ENCODE measurements at places on chromosomes 13 and 19.

DNA sequence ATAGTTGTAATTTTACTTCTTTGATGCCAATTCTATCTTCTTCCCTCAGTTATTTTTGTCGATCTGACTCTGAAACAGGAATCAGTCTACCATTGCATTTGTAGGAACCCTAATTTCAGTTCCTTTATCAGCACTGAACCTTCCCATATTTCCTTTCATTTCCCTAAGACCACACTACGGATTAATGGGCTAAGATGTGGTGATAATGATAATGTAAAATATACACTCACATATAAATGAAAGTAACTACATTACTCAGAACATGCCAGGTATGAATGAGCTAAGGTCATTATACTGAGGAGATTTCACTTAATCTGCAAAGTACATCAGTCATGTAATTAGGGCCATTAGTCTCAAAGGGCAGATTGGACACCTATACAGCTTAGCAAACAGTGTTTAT, 60.2 kb upstream of the RFC3 start:
- no peak for DNase-seq

DNA sequence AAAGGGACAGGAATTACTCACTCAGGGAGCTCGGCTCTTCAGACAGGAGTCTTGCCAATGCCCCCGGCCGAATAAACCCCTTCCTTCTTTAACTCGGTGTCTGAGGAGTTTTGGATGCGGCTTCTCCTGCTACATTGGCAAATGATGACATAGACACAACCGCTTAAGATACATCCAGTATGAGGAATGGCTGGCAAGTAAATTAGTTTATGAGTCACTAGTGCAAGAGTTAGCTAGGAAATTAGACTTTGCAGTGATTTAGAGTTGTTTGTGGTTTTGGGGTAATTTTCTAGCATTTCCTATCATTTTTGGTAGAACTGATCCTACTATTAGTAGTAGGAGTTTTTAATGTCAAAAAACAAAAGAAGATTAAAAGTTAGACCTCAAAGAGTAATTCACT, 166.2 kb downstream of the SLITRK1 start:
- no peak for DNase-seq

DNA sequence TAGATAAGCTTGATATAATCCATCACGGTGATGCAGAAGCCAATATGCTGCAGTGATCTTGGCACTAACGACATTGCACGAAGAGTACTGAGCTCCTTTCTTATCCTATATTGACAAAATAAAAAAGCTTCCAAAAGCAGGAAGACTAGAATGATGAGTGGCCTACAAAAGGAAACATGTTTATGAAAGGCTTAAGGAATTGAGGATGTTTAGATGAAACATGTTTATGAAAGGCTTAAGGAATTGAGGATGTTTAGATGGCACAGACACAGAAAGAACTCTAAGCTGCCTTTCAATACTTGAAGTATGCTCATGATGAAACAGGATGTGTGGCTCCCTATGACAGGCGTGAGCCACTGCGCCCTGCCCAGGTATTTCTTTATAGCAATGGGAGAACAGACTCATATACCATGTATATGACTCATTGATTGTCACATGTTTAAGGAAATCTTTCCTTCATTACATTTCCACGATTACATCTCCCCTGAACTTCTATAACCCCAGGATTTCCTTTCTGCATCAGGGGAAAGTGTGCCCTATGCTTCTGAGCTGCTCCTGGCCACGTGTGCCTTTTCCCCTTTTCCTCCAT, 690.8 kb upstream of the ARGLU1 start:
- DNase-seq = no peak

GRCh38 chr19:48760504-48761205, 5.3 kb downstream of the FGF21 start:
- no peak for DNase-seq

DNA sequence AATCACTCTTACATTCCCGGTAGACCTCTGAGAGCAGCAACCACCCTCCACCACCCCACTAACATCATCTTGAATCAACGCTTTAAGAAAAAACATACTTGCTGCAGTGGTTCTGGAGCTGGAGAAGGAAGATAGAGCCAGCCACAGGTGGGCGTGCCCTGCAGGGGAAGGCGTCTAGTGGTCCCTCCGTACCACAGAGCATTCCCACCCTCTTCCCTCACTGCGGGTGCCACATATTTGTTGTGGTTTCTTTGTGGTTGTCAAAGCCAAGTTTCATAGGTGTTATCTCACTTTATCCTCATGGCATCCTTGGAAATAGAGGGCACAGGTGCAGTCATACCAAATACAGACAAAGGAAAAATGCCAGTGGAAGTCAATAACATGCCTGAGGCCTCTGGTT, 22.2 kb downstream of the COL4A2 start:
- DNase-seq = no peak
